ENCODE measurements at places on chromosomes 1 and 21. TPM values are rescaled to one million over a fixed set of nuclear protein-coding genes. Genes with fewer than 3 reads are reported as not detected.

RIPPLY3 gene
- total RNA-seq, result not detected

SELE gene
- total RNA-seq, result not detected

KRTAP19-1 gene
- total RNA-seq, result not detected

COL6A1 gene
- total RNA-seq, result 3.2 TPM

DVL1 gene
- 45.8 TPM for total RNA-seq

ANKRD34A gene
- total RNA-seq, result 1.7 TPM

IL24 gene
- not detected for total RNA-seq

UMODL1 gene
- total RNA-seq, result 0.23 TPM

ACTL8 gene
- total RNA-seq, result not detected

DNA sequence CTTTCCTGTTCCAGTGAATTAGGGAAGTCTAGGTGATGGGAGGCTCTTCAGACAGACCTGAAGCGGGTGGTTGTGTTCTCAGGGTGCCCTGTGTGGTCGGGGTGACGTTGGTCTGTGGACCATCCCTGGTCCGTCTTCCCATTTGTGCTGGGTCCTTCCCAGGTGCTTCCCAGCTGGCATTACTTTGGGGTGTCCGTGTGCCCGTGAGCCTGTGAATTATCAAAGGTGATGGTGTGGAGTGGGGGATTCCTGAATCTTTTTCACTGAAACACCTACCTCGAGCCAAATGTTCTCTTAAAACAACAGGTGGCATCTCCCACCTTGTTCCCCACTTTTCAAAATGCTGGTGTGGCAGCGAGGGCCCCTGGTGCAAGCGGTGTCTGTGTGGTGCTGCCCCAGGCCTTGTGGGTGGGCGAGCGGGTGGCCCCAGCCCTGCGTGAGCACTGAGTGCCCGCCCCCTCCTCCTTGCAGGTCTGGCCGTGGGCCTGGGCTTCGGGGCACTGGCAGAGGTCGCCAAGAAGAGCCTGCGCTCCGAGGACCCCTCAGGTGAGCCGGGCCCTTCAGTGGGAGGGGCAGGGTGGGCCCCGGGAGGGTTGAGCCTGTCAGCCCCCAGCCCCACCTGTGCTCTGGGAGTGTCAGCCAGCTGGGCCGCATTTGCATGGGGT, 37.0 kb downstream of the COQ8A start:
- no peaks in the 10 kb centered on the region for H3K4me1 ChIP-seq
- H3K27me3 ChIP-seq, result no peaks in the 10 kb centered on the region
- no peak overlapping the region for H3K4me3 ChIP-seq
- DNase-seq, result no peak
- H3K27ac ChIP-seq, result no peak overlapping the region

DNA sequence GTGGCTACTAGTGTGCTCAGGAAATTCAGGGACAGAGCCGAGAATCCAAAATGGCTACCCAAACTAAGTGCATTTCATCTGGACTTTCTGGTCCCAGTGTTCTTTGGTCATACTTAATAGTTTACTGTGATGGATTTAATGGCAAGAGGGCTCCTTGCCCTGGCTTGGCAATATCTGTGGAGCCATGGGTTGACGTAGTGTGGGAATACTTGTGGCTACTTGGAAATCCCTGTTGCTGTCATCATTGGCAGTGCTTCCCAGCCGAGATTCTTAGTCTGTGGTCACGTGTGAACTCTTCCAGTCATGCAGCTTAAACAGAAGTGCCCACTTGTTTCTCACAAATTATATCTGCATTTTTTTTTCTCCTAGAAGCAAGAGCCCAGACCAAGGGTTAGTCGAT, 198.9 kb downstream of the HS2ST1 start:
- H3K27ac ChIP-seq, result no peak overlapping the region
- no peaks in the 10 kb centered on the region for H3K36me3 ChIP-seq
- no peak overlapping the region for H3K4me3 ChIP-seq
- no peaks in the 10 kb centered on the region for H3K4me1 ChIP-seq
- no peak for DNase-seq

GRCh38 chr1:240797050-240797449, 185.1 kb upstream of the GREM2 start:
- no peaks in the 10 kb centered on the region for H3K27me3 ChIP-seq
- DNase-seq, result no peak
- H3K4me3 ChIP-seq, result no peak overlapping the region
- H3K36me3 ChIP-seq, result no peaks in the 10 kb centered on the region
- peak overlapping the region; percentile 39 for H3K27ac ChIP-seq

GRCh38 chr1:98763488-98764150, 102.1 kb downstream of the SNX7 start:
- no peak overlapping the region for H3K4me3 ChIP-seq
- H3K27me3 ChIP-seq, result peaks cover 5% of the 10 kb centered on the region
- H3K36me3 ChIP-seq, result peaks cover 3% of the 10 kb centered on the region
- H3K27ac ChIP-seq, result no peak overlapping the region
- peaks cover 10% of the 10 kb centered on the region for H3K4me1 ChIP-seq

GRCh38 chr1:59552007-59552406, 255.1 kb downstream of the FGGY start:
- no peak for DNase-seq
- no peak overlapping the region for H3K4me3 ChIP-seq
- no peaks in the 10 kb centered on the region for H3K4me1 ChIP-seq
- no peak overlapping the region for H3K27ac ChIP-seq

GRCh38 chr1:70169018-70169839, 36.1 kb downstream of the LRRC40 start:
- H3K27ac ChIP-seq, result no peak overlapping the region
- H3K4me1 ChIP-seq, result peaks cover 2% of the 10 kb centered on the region
- peaks cover 8% of the 10 kb centered on the region for H3K36me3 ChIP-seq
- no peak overlapping the region for H3K4me3 ChIP-seq
- H3K27me3 ChIP-seq, result no peaks in the 10 kb centered on the region

GRCh38 chr1:50271968-50272578, 151.2 kb downstream of the DMRTA2 start:
- no peaks in the 10 kb centered on the region for H3K36me3 ChIP-seq
- peaks cover 38% of the 10 kb centered on the region for H3K27me3 ChIP-seq
- H3K27ac ChIP-seq, result no peak overlapping the region

DNA sequence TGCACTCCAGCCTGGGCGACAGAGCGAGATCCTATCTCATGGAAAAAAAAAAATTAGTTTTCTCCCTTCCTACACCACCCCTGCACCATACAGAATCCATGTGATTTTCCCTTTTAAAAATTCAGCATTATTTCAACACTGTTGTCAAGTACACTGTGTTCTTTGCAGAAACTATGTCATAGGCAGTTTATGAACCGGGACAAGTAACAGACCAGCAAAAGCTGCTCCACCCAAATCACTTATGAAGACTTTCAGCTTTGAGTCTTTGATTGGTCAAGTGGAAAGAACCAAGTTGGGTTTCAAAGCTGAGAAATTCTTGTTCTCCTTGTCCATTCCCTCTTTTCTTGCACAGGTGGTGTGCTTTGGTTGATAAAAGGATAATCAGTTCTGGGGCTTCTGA, 173.0 kb downstream of the CDC7 start:
- no peak overlapping the region for H3K4me3 ChIP-seq
- no peak overlapping the region for H3K27ac ChIP-seq
- H3K4me1 ChIP-seq, result peaks cover 15% of the 10 kb centered on the region
- no peaks in the 10 kb centered on the region for H3K36me3 ChIP-seq
- DNase-seq, result no peak

DNA sequence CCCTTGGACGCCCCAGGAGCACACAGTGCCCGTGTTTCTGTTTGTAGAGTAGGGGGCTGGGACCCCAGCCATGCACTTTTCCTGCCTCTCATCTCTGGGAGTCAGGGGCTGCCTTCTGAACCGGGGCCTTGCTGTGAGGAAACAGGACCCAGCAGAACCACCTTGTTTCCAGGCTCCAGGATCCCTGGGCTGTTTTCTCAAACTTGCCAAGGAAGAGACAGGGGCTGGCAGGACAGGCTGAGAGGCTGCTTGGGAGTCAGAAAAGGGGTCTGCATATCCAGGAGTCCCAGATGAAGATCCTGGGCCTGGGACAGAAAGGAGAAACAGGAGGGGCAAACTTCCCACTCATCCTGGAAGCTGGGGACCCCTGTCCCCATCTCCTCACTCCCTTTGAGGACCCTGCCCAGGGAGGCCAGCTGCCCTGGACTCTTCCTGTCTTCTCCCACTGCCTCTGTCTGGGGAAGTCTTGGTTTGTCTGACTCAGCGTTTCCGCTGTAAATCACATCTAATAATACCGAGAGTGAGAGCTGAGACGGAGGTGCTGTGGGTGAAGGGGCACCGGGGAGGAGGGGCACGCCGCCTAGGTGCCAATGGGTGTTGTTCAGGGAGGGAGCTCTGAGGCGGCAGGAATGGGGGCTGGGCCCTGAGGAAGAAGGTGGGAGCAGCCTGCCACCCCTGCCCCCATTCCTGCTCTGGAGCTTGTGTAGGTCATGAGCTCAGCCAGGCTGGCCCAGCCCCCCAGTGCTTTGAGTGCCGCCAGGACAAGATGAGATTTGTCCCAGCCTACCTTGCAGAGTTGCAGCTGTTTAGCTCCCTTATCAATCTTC, 16.7 kb downstream of the POU3F1 start:
- peaks cover 23% of the 10 kb centered on the region for H3K4me1 ChIP-seq
- H3K27ac ChIP-seq, result no peak overlapping the region
- peak overlapping the region; percentile 64 for H3K4me3 ChIP-seq

DNA sequence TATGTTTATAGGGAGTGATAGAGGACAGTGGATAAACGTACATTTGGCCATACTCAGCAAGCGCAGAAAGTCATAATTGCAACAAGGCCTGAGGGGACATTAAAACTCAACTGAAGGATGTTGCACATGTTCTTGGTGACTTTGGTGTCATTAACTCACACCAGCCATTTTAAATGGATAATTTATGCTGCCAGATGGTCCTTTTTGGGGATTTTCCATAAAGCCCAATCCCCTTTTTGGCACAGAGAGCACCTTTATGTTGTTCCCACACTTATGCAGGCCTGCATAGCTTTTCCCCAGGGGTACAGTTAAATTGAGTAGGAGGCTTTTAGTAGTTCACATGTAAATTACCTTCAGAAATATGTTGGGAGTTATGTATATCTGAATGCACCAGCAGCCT, 279.6 kb downstream of the NFIA start:
- H3K36me3 ChIP-seq, result no peaks in the 10 kb centered on the region
- H3K4me3 ChIP-seq, result no peak overlapping the region
- H3K27ac ChIP-seq, result no peak overlapping the region
- DNase-seq, result no peak
- no peaks in the 10 kb centered on the region for H3K4me1 ChIP-seq

DNA sequence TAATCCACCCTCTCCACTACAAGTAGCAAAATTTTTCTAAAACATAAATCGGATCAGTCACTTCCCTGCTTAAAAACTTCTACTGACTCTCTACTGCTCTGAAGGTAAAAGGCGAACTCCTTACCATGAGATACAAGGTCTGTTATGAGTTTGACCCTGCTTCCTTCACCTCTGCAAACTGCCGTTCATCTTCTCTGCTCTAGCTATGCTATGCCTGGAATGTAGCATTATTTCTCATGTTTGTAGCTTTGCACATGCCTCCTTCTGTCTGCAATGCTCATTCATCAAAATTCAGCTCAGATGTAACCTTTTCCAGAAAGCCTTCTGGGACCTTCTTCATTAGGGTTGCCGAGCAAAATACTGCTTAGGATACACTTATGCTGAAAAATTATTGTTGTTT, 30.8 kb downstream of the RPL5 start:
- no peak for DNase-seq
- H3K27ac ChIP-seq, result peak overlapping the region; percentile 70
- H3K4me3 ChIP-seq, result no peak overlapping the region

DNA sequence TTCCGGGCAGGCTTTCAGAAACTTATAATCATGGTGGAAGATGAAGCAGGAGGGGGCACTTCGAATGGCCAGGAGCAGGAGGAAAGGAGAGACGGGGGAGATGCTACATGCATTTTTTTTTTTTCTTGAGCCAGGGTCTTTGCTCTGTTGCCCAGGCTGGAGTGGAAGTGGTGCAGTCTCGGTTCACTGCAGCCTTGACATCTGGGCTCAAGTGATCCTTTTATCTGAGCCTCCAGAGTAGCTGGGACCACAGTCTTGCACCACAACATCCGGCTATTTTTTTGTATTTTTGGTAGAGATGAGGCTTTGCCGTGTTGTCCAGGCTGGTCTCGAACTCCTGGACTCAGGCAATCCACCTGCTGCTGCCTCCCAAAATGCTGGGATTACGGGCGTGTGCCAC, 61.6 kb downstream of the SELENOF start:
- H3K4me3 ChIP-seq, result no peak overlapping the region
- H3K27ac ChIP-seq, result no peak overlapping the region
- H3K27me3 ChIP-seq, result no peaks in the 10 kb centered on the region
- no peak for DNase-seq

DNA sequence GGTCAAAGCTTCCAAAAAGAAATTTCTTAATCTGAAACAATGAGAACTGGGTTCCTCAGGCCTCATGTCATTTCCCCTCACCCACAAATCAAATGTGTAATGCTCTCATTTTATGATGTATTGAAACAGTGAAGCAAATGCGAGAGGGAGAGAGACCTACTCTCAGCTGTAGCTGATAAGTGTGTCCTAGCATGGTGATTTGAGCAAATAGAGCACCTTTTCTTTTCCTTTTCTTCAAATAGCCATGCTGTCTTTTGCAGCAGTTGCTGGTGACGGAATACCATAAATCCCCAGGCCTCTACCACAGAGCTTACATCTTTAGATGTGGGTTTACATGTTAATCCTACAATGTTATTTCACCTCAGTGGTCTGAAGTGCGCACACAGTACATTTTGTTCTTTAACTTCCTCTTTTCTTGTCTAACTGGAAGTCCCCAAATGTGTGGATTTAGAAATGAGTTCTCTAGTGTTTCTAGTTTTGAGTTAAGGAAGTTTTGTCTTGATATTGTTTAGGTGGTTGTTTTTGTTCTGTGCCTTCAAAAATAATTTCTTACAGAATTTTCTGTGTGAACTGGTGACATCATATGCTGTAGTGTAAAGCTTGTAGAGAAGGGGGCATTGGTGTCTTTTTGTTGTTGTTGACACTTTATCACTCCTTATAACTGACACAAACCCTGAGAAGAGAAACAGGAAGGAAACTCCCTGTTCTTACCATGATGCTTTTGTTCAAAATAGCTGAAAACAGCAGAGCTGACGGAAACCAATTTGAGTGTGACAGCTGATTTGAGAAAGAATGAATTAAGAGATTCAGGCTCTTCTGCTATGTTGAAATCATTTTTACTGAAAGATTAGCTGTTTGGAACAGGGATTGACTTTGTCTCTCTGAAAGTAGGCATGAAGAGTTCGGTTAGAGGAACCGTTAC, 12.2 kb downstream of the SMAP2 start:
- DNase-seq, result no peak
- peaks cover 72% of the 10 kb centered on the region for H3K4me1 ChIP-seq
- no peaks in the 10 kb centered on the region for H3K27me3 ChIP-seq
- peak overlapping the region; percentile 89 for H3K4me3 ChIP-seq

GRCh38 chr1:178490136-178490535, 6.6 kb downstream of the CLEC20A start:
- no peak for DNase-seq
- H3K4me3 ChIP-seq, result no peak overlapping the region
- peaks cover 9% of the 10 kb centered on the region for H3K4me1 ChIP-seq
- H3K27ac ChIP-seq, result no peak overlapping the region
- H3K27me3 ChIP-seq, result peaks cover 36% of the 10 kb centered on the region

DNA sequence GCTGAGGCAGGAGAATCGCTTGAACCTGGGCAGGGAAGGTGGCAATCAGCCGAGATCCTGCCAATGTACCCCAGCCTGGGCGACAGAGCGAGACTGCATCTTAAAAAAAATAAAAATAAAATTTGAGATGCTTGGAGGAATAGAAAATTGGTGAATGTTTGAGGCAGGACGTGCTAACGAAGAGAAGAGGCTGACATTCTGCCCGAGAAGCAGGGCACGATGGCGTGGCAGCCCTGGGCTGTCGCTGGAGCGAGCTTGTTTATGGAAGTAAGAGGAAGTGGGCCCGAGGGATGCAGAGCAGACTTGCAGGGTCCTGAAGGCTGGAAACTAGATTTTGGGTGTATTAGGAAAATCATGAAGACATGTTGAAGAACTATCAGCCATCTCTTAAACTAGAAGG, 92.6 kb downstream of the KIF26B start:
- no peaks in the 10 kb centered on the region for H3K27me3 ChIP-seq
- no peak for DNase-seq
- no peaks in the 10 kb centered on the region for H3K36me3 ChIP-seq
- no peaks in the 10 kb centered on the region for H3K4me1 ChIP-seq
- no peak overlapping the region for H3K4me3 ChIP-seq

Measured in T-helper 17 cell (primary cell).